Activated CD8-positive, alpha-beta memory T cell treated with anti-CD3 and anti-CD28 coated beads, Interleukin-2, amount 10 ng/mL, durations not matched to agents 7 days and 5 days (primary cell): ENCODE measurements at places on chromosomes 4 and X.

DNA sequence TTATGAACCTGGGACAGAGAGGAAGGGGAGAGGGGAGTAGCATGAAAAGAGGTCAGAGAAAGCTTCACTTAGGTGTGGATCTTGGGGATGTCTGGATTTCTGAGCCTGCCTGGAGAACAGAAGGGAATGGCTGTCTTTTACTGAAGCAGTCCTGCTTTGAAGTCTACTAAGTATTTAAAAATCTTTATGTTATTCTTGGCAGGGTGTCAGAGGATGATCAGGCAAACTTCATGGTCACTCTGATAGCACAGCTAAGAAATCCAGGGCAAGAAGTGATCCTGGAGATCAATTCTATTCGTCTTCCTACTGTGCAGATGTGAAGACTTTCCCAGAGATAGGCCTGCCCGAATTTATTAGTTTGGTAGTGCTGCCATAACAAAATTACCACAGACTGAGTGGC, 464.4 kb upstream of the BOD1L1 start:
- H3K4me3 ChIP-seq: no peak overlapping the region
- no peaks in the 10 kb centered on the region for H3K4me1 ChIP-seq
- no peak overlapping the region for H3K27ac ChIP-seq
- no peak for DNase-seq
- H3K36me3 ChIP-seq: no peaks in the 10 kb centered on the region
- H3K27me3 ChIP-seq: no peaks in the 10 kb centered on the region

DNA sequence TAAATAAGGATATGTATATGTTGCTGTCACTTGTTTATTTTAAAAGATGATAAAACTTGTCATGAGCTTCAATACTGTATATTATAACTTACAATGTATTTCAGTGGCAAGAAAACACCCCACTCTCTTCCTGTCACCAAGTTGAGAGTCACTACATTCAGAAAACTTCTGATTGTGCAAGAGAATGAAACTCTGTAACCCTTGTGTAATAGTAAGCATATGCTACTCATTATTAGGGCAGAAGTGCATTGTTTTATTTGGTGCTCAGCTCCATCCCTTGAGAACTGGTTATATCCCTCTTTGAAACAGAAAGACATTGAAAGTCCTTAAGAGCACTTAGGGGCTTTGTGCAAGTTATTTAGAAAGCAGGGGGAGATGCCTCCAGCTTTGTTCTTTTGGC, 594.5 kb downstream of the ARAP2 start:
- no peak overlapping the region for H3K4me3 ChIP-seq
- H3K36me3 ChIP-seq: no peaks in the 10 kb centered on the region
- DNase-seq: no peak
- H3K4me1 ChIP-seq: no peaks in the 10 kb centered on the region
- H3K27ac ChIP-seq: no peak overlapping the region
- H3K27me3 ChIP-seq: no peaks in the 10 kb centered on the region

DNA sequence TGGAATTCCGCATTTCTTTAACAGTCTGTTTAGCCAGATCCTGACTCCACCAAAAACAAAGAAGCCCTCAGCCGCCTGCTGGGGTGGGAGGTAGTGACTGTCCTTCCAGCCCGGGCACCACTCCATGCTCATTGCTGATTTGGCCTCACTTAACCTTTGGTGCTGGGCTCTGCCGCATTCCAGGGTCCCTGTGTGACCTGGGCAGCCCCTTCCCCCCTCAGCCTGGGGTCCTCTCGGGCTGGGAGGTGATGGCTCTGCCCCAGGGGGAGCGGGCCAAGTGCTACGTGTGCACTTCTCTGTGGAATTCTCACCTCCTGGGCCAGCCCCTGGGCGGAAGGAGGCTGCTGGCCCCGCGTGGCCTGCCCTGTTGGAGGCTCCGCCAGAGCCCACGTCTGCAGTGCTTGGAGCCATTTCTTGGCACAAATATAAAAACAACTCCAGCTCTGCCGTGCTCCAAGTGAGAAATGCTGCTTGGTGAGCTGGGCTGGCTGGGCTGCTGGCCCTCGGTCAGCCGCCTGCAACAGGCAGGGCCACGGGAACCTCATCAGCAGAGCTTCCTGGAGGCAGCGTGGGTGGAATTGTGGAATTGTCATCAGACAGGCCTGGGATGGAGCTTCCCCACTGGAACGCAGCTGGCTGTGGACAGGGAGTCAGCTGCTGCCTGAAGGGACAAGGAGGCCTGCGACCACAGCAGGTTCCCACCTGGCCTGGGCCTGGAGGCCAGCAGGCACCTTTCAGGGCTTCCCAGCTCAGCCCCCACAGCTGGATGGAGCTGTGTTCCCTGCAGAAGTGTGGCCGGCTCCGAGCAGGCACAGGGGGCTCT, 66.0 kb downstream of the TRMT44 start:
- no peak overlapping the region for H3K27ac ChIP-seq
- no peak overlapping the region for H3K4me3 ChIP-seq
- H3K27me3 ChIP-seq: no peaks in the 10 kb centered on the region
- H3K36me3 ChIP-seq: no peaks in the 10 kb centered on the region
- no peaks in the 10 kb centered on the region for H3K4me1 ChIP-seq
- no peak for DNase-seq

- no peaks in the 10 kb centered on the region for H3K36me3 ChIP-seq
- no peaks in the 10 kb centered on the region for H3K27me3 ChIP-seq
- H3K4me1 ChIP-seq: no peaks in the 10 kb centered on the region
These were observed 172.5 kb downstream of the PCDH18 start for GRCh38 chr4:137359691-137360315.

GRCh38 chr4:158068068-158068467, 104.8 kb downstream of the GASK1B start:
- no peak overlapping the region for H3K27ac ChIP-seq
- H3K36me3 ChIP-seq: no peaks in the 10 kb centered on the region
- DNase-seq: no peak
- no peaks in the 10 kb centered on the region for H3K4me1 ChIP-seq

- no peaks in the 10 kb centered on the region for H3K4me1 ChIP-seq
- H3K27ac ChIP-seq: no peak overlapping the region
- H3K36me3 ChIP-seq: no peaks in the 10 kb centered on the region
- H3K27me3 ChIP-seq: no peaks in the 10 kb centered on the region
- H3K4me3 ChIP-seq: no peak overlapping the region
These were observed 407.1 kb downstream of the ADAM29 start for GRCh38 chr4:175325230-175325629.

GRCh38 chrX:22134681-22135080, 102.6 kb downstream of the PHEX start:
- no peak overlapping the region for H3K27ac ChIP-seq
- H3K27me3 ChIP-seq: no peaks in the 10 kb centered on the region
- peaks cover 5% of the 10 kb centered on the region for H3K4me1 ChIP-seq
- no peaks in the 10 kb centered on the region for H3K36me3 ChIP-seq
- H3K4me3 ChIP-seq: no peak overlapping the region

GRCh38 chr4:133865612-133866327, 335.8 kb downstream of the PABPC4L start:
- H3K27ac ChIP-seq: no peak overlapping the region
- DNase-seq: no peak
- no peaks in the 10 kb centered on the region for H3K36me3 ChIP-seq
- H3K4me3 ChIP-seq: no peak overlapping the region

DNA sequence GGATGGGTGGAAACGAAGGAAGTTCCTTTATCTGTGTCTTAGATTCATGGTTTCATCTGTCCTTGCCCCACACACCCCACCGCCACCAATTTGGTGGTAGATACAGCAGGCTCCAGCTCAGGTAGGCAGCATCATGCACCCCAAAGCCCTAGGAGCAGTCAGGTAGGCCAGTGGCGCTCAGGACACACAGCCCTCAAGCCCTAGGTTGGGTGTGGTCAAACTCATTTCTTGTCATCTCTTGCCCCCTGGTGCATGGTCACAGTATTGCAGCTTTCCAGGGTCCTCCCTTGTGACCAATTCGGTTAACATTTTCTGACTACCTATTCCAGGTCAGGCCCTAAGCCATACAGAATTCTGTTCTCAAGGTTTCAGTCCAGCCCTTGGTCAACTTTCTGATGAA, 14.5 kb upstream of the PRRG3 start:
- H3K4me1 ChIP-seq: peaks cover 2% of the 10 kb centered on the region
- no peak overlapping the region for H3K27ac ChIP-seq
- H3K27me3 ChIP-seq: peaks cover 8% of the 10 kb centered on the region
- no peaks in the 10 kb centered on the region for H3K36me3 ChIP-seq
- H3K4me3 ChIP-seq: no peak overlapping the region

DNA sequence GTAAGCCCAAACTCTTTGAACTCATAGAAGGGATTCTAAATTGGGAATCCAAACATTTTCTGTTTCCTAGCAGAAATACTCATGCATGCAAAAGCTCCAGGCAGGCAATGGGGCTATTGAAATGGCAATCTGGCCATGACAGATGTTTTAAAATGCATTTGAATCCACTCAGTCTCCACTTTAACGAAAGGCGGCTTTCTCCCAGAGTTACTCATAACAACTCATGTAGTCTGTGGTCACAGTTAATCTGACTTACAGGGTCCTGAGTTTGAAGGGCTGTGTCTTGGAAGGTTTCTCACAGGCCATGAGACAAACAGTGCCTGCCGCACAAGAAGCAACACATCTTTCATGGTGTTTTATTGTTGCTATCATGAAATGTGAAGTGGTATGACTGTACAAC, 185.7 kb downstream of the AMELX start:
- H3K27ac ChIP-seq: no peak overlapping the region
- no peaks in the 10 kb centered on the region for H3K4me1 ChIP-seq
- no peak overlapping the region for H3K4me3 ChIP-seq
- H3K27me3 ChIP-seq: no peaks in the 10 kb centered on the region

DNA sequence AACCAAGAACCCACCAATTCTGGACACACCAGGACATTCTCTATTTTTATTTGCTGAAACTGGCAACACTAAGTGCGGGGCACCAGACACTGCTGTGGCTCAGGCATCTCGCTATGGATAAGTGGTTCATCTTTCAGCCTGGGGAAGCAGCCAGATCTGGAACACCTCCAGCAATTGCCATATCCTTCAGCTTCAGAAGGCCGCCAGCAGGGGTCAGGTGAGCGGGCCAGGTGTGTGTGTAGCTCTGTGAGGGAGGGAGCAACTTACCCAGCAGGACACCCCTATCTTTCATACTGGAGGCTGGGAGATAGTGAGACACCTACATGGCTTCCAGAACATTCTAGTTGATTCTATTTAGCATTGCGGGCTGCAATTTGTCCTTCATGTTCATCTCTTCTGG, 57.0 kb upstream of the GBA3 start:
- H3K4me3 ChIP-seq: no peak overlapping the region
- no peak for DNase-seq
- no peaks in the 10 kb centered on the region for H3K27me3 ChIP-seq
- H3K36me3 ChIP-seq: no peaks in the 10 kb centered on the region
- no peak overlapping the region for H3K27ac ChIP-seq
- H3K4me1 ChIP-seq: no peaks in the 10 kb centered on the region

GRCh38 chr4:185597532-185598188, 62.4 kb upstream of the PDLIM3 start:
- H3K27ac ChIP-seq: no peak overlapping the region
- no peaks in the 10 kb centered on the region for H3K36me3 ChIP-seq
- no peaks in the 10 kb centered on the region for H3K4me1 ChIP-seq
- H3K4me3 ChIP-seq: no peak overlapping the region
- DNase-seq: peak; percentile 74

- H3K27me3 ChIP-seq: no peaks in the 10 kb centered on the region
- peaks cover 1% of the 10 kb centered on the region for H3K36me3 ChIP-seq
- DNase-seq: no peak
- H3K4me1 ChIP-seq: no peaks in the 10 kb centered on the region
- H3K4me3 ChIP-seq: no peak overlapping the region
These were observed 33.8 kb downstream of the CLDN2 start for GRCh38 chrX:106954041-106954440.

DNA sequence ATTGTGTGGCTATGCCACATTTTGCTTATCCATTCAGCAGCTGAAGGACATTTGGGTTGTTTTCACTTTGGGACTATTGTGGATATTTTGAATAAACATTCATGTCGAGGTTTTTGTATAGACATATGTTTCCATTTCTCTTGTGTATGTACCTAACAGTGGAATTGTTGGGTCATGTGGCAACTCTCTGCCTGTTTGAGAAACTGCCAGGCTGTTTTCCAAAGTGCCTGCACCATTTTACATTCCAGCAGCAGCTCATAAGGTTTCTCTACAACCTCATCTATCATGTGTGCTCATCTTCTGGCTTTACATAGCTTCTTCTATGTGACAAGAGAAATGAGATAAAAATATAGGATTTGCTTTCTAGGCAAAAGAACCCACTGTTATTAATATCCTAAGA, 29.5 kb upstream of the TSPAN5 start:
- peaks cover 2% of the 10 kb centered on the region for H3K36me3 ChIP-seq
- H3K27me3 ChIP-seq: no peaks in the 10 kb centered on the region
- DNase-seq: no peak
- H3K27ac ChIP-seq: no peak overlapping the region
- H3K4me3 ChIP-seq: no peak overlapping the region
- peaks cover 16% of the 10 kb centered on the region for H3K4me1 ChIP-seq

DNA sequence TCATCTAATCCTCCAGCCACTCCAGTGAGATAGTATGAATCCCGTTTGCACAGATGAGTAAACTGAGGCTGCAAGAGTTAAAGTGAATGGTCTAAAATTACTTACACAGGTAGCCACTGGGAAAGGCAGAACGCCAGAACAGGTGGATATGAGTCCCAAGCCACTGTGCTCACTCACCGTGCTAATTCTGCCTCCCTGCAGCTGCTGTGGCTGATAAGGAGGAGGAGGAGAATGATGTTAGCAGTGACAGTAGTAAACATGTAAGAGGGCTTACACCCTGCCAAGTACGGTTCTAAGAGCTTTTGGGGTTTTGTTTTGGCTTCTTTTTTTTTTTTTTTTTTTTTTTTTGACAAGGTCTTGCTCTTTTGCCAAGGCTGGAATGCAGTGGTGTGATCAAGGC, 90.5 kb upstream of the PRPS2 start:
- DNase-seq: no peak
- no peak overlapping the region for H3K4me3 ChIP-seq
- peaks cover 17% of the 10 kb centered on the region for H3K27me3 ChIP-seq
- no peaks in the 10 kb centered on the region for H3K4me1 ChIP-seq
- H3K27ac ChIP-seq: no peak overlapping the region

GRCh38 chr4:184968784-184969201, 49.5 kb upstream of the HELT start:
- peaks cover 8% of the 10 kb centered on the region for H3K27me3 ChIP-seq
- no peak overlapping the region for H3K27ac ChIP-seq
- peaks cover 5% of the 10 kb centered on the region for H3K4me1 ChIP-seq
- H3K4me3 ChIP-seq: no peak overlapping the region
- peak; percentile 41 for DNase-seq
- peaks cover 10% of the 10 kb centered on the region for H3K36me3 ChIP-seq

GRCh38 chrX:18537524-18537923, 112.1 kb downstream of the CDKL5 start:
- no peaks in the 10 kb centered on the region for H3K27me3 ChIP-seq
- H3K36me3 ChIP-seq: no peaks in the 10 kb centered on the region
- DNase-seq: no peak
- no peak overlapping the region for H3K4me3 ChIP-seq

GRCh38 chrX:119763836-119764387, 5.5 kb downstream of the SOWAHD start:
- no peak overlapping the region for H3K4me3 ChIP-seq
- no peak for DNase-seq
- no peak overlapping the region for H3K27ac ChIP-seq
- peaks cover 24% of the 10 kb centered on the region for H3K4me1 ChIP-seq
- no peaks in the 10 kb centered on the region for H3K27me3 ChIP-seq
- H3K36me3 ChIP-seq: peaks cover 2% of the 10 kb centered on the region
